ENCODE measurements at places on chromosomes 5 and 9. TPM values are rescaled to one million over a fixed set of nuclear protein-coding genes. Genes with fewer than 3 reads are reported as not detected.

Gene GSN
- total RNA-seq, result 63.3 TPM

Gene C9orf153
- not detected for total RNA-seq

Gene SPATA31D4
- 0.19 TPM for total RNA-seq

Gene NLN
- 21.8 TPM for total RNA-seq

Gene ADAMTS19
- total RNA-seq, result 2.4 TPM

Gene GPR21
- total RNA-seq, result 0.43 TPM

Gene PCDHGB2
- total RNA-seq, result 0.63 TPM

Data from motor neuron (in vitro differentiated cells).